ENCODE measurements at places on chromosomes 1 and 21.

DNA sequence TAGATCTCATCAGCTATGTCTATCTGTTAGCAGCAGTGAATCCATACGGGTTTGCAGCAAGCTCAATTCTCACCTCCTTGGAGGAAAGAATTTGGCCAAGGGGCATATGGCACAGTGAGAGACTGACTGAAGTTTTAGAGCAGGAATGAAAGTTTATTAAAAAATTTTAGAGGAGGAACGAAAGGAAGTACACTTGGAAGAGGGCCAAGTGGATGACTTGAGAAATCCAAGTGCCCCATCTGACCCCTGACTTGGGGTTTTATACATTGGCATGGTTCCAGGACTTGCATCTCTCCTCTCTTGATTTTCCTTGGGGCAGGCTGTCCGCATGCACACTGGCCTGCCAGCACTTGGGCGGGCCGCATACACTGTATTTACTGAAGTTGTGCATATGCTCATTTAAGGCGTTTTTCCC is 9.2 kb upstream of the OSBPL9 start:
- DNase-seq = peak; percentile 57

DNA sequence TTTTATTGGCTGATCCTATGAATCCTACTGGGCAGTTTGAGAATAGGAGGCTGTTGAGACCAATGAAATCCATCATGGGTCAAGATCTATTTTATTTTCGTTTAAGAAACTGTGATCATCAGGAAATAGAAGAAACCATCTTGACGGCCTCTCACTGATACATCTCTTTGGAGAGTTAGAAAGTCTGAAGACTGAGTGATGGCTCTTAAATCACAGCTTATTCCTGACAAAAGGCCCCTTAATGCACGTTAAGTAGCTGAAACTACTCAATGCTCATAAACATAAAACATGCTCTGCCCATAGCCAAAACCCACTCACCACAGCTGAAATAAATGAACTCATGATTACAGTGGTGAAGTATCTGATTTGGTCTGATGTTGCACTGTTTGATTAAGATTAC is 784.5 kb upstream of the NEGR1 start:
- no peak for DNase-seq

DNA sequence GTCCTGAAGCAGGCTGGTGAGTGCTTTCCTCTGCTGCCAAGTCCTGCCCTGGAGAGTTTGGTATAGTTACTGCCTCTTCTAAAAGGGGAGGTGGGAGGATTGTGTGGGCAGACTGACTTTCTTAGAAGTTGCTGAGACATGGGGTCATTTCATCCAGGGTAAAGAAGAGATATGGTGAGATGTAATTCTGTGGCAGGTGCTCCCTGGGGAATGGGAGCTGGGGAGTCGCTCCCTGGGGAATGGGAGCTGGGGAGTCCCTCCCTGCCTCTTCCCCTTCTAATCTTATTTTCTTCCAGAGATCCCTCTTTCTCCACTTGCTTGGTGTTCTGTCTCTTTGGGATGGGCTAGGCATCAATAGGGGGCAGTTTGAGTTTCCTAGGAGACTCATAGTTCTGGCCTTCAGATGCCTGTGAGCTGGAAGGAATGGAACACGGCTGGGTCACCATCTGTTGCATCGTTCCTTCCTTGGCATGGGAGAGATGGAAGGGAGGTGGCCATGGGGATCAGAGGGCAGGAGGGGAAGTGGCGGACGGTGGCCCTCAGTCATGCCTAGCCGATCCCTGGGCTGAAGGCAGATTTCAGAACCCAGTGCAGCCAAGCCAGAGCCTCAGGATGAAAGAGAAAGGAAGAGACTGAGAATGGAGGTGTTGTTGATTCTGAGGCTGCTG is 59.0 kb downstream of the NFASC start:
- no peak for DNase-seq

- no peak for DNase-seq
Observed at GRCh38 chr1:199135901-199136300, 497.1 kb downstream of the PTPRC start.

DNA sequence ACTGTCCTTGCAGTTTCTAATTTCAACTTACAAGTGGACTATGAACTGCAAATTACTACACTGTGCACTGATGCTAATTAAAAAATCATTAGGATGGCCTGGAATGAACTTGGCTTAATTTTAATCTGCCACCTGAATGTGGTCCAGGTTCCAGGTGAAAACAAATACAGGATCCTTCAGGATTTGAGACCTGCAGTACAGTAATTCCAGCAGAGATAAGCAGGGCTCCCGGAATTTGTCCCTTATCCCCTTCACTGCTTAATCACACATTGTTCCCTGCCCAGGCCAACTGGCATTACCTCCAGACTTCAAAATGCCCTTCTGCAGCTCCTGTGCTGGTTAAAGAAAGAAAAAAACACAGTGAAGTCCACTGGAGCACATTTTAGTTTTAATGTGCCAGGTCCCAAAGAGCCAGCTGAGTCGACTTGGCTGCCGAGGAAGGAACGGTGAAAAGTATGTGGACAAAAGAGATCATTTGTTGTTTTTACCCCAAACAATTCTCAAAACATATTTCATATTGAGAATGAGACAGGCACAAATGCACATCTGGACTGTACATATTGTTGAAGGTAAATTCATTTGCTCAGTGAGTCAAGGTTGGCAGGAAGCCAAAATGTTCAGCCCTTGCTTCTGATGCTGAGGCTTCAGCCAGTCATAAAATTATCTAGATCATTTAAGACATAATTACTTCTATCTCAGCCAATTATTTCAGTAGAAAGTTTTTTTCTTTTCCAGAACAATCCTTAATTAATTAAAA is 28.3 kb downstream of the DEGS1 start:
- DNase-seq = peak; percentile 54

GRCh38 chr1:244160455-244161235 is 109.6 kb downstream of the ZBTB18 start:
- no peak for DNase-seq

DNA sequence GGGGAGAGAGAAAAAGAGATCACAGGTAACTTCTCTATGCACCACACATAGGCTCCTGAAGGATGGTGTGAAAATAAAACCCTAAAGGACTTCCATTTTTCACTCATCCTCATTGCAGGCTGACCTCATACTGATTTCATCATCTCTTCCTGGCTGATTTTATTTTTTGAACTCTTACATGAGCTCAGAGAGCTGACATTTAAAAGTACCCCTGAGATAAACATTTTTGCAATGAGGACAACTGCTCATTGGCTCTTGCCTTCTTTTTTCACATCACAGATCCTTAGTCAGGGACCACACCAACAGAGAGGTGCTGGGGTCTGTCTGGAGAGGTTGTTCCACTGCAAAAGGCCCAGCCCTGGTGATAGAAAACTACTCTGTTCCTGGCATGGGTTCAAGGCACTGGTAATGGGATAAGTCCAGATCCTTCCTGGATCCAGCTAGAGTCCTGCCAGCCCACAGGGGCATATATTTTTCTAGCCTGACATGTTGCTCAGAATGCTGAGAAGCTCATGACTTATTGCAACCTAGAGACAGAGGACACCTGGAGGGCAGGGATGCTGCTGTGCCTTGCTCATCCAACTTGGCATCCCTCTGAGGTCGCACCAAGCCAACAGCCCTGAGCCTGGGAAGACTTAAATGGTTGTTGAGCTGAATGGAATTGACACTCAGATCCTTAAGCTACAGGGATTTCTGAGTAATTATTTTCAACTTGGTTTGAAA is 360.0 kb downstream of the HHAT start:
- no peak for DNase-seq

DNA sequence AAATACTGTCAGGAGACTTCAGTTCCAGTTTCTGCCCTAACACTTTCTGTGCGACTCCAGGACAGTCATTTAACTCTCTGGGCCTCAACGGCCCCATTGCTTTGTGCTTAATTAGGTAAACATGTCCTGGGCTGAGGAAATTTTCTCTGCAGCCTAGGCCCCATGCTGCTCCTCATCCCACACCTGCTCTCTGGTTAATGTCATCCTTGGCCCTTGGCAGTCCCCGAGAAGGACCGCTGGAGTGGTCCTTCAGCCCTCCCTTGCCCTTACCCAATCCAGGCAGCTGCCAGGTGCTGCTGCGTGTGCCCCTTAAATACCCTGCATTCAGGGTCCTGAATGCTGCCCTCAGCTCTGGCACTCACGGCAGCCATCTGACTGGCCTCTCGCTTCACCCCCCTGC is 18.7 kb downstream of the UBL4B start:
- no peak for DNase-seq

DNA sequence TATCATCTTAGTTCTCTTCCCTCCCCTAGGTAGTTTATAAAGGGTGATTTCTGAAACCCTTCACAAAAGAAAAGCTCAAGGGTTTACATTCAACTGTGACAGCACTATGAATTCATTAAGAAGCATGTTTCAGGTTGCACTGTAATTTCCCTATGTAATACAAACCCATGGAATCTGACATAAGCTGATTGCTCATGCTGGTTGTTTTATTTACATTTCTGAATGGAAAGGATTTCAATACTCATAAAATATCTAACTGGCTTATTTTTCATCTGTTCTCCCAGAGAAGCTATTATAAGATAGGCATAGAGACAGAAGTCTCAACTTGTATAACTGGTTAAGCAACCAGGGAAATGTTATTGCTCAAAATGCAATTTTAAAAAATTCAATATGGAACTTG is 20.5 kb downstream of the WNT2B start:
- DNase-seq = no peak

DNA sequence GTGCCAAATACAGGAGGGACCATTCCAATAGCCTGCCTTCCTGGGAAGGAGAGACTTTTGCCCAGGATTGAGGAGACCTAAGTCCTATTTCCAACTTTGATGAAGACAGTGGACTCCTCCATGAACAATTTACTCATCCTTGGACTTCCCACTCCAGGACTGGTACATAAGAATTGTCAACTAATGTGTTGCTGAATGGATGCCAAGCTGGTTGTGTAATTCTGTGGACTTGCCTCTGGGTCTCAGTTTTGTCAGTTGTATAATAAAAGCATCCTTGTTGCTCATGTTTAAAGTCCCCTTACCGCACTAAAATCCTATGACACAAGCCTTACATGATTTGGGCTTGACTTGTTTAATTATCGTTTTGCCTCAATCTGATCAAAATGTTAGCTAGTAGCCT is 13.2 kb upstream of the ZP4 start:
- DNase-seq = no peak

DNA sequence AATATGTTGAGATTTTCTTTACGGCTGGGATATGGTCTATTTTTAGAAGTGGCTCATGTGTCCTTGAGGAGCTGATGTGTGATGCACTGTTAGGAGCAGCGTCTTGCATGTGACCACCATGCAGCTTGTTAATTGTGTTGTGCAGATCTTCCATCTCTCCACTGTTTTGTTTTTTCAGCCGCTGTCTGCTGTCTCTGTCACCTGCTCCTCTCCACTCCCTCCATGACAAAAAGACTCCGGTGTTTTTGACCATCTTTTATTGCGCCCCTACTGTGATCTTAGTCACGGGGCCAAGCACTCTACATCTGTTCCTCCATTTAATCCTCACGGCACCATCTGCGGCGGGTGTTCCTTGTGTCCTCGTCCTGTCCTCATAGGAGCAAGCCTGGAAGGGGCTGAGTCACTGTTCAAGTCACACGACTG is 51.8 kb downstream of the ADARB1 start:
- no peak for DNase-seq

DNA sequence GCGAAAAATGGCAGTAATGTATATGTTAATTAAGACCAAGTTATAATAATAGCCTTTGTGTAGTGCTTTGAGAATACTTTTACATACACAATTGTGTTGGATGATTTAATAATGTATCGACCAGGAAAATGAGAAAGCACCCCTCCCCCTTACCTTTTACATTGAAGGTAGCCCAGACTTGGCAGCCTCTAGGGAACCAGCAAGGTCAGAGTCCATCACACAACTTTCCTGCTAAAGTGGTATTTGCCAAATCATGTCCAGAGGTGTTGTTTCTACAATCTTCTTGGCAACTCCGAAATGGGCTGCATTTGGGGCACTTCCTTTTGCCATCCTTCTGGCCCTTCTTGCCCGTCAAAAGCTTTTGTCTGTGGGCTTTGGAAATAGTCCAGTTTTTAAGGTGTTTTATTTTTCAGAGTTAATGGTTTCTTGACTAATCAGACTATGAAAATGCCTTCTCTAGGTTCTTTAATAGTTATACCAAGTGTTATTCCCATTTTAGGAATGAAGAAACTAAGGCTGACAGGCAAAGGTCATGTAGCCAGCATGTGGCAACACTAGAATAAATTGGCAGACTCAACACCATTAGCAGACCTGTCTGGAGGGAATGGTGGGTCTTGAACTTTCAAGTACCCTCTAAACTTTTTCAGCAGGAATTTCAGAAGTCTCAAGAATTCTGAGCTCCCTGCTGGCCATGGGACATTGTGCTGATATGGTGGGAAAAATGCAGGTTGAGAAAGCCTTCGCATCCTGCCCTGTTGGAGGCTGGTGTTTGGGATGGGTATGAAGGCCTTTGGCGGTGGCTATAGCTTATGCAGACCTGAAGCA is 6.8 kb downstream of the ATP1A1 start:
- DNase-seq = no peak

DNA sequence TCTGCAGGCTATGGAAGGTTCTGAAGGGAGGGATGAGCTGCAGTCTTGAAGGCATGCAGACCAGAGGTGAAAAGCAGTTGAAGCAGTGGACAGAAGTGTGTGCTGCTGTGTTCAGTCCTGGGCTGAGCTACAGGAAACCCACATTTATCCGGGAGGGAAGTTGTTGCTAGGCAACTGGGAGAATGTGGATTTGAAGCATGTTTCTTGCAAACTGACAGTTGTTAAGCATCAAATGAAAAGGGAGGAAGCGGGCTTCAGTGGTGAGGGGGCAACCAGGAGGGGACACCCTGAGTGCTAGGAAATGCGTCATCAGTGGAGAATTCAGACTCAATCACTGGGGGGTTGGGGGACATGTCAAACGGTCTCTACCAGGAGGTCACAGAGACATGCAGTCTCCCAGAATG is 28.7 kb downstream of the ABCA4 start:
- no peak for DNase-seq

DNA sequence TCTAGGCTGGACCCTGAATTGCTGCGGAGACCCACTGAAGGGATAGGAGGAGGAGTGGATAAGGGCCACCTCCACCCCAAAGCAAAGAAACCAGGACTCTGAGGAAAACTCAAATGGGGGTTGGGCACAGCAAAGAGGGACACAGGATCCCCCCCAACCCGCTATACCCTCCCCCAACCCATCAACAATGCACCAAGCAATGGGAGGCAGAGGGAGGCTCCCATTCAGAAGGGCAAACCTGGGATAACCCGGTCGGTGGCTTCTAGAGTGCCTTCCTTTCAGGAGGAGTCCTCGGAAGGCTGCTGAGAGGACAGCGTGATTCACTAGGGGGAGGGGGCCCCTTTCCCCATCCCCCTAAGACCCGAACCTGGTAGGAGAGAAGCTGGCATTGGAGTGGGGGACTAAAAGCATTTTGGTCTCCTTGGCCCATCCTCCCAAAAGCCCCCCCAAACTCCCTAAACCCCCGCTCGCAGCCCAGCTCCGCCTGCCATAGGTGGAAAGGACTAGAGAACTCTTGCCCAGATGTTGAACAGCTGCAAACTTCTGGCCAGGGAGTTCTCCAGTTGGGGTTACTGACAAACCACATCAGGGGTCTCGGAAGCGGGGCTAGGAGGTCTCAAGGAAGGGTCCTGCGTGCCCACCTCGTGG is 1.3 kb downstream of the MEF2D start:
- DNase-seq = no peak

- no peak for DNase-seq
Observed at GRCh38 chr1:96748078-96748477, 26.5 kb downstream of the PTBP2 start.

Data from erythroblast (primary cell).